Posterior vena cava (tissue), 2 donors: ENCODE measurements at places on chromosomes 12 and 14. TPM values are rescaled to one million over a fixed set of nuclear protein-coding genes. Genes with fewer than 3 reads are reported as not detected.

SLIRP gene
- total RNA-seq = 87.4 TPM

PRIMA1 gene
- 9.6 TPM for total RNA-seq

KERA gene
- total RNA-seq = not detected

DNA sequence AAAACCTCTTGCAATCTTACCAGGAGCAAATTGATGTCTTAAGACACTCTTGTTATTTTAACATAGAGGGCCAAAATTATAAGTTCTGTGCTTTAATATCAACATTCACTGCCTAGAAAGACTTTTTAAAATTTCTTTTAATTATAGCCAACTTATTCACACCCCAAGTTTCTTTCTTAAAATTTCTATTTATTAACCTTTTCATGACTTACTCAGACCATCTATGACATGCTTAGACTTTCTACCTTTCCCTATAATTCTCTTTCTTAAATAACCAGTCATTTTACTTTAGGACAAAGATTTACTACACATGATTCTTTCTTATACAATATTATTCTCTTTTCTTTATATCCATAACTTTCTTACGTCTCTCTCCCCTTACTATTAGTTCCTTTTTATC is 220.4 kb downstream of the NUBPL start:
- no peak for DNase-seq

- no peak for DNase-seq
Measured at GRCh38 chr12:11812241-11812585, 162.7 kb downstream of the ETV6 start.

DNA sequence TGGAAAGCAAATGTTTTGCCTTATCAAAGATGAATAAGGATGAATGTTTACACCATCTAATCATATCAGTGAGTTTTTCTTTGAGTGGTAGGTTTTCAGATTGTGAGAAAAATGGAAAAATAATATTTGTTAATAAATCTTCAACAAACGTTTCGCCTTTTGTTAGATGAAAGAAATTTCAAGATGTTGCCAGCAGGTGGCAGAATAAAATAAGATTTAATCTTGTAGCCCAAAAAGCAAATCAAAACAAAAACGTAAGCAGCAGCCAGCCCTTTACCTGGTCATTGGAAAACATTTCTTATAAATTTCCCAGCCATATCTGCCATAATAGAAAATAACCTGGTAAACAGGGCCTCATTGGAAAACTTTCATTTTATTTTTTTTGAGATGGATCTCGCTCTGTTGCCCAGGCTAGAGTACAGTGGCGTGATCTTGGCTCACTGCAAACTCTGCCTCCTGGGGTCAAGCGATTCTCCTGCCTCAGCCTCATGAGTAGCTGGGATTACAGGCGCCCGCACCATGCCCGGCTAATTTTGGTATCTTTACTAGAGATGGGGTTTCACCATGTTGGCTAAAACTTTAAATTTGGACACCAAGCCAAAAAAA is 15.4 kb upstream of the TMEM120B start:
- DNase-seq = no peak

- no peak for DNase-seq
Measured at GRCh38 chr14:26143057-26143456, 454.8 kb downstream of the NOVA1 start.

DNA sequence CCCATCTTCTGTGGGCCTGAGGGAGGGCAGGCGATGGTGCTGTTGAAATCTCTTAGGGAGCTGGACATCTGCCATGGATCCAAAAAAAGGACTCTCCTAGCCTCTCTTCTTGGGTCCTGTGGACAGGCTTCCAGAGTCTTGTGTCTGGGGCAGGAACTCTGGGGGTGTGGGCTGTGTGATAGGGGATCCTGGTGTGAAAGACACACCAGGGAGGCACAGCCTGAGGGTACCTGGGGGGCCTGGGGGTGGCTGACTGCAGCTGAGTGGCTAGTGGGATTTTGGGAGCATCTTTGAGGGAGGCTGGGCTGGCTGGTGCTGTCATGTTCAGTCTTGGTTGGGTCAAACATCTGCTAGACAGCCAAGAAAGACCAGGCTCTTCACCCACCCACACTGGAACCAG is 1.8 kb upstream of the KRT83 start:
- no peak for DNase-seq
